ENCODE measurements at places on chromosomes 13 and 19.

- no peak for DNase-seq
These were observed 4.0 kb downstream of the MRPL54 start for GRCh38 chr19:3766520-3766919.

GRCh38 chr19:2332341-2333026 is 4.0 kb downstream of the SPPL2B start:
- no peak for DNase-seq

DNA sequence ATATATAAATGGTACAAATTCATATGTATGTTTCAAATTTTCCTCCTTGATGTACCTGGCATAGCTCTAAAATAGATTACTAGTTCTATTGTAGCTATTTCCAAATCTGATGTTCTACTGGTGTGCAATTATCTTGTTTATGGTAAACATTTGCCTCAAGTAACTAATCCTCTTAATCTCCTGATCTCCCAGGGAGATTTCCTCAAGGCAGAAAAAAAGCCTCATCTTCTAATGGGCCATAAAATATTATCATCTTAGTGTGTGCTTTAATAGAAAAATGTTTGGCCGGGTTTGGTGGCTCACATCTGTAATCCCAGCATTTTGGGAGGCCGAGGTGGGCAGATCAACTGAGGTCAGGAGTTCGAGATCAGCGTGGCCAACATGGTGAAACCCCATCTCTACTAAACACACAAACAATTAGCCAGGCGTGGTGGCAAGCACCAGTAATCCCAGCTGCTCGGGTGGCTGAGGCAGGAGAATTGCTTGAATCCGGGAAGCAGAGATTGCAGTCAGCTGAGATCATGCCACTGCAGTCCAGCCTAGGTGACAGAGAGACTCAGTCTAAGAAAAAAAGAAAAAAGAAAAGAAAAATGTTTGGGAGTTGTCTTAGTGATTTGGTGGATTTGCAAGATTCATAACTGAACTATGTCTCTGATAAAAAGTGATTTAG is 498.9 kb upstream of the SLITRK5 start:
- no peak for DNase-seq

- no peak for DNase-seq
These were observed 96.2 kb upstream of the RNF113B start for GRCh38 chr13:98273067-98273823.

DNA sequence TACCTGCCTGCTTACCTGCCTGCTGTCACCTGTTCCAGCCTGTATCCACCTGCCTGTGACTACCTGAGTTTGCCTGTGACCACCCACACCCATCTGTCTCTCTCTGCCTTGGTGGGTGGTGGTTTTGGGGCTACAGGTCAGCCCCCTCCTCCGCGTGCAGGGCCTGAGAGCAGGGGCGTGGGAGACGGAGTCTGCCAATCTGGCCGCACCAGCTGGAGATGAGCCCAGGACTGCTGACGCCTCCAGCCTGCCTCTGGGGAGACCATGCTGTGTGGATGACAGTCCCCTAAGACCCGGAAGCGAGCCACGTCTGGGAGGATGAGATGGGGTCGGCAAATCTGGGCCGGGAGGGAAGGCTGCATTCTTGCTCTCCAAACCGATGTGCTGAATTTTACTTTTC is 15.9 kb upstream of the KCTD15 start:
- DNase-seq, result no peak

DNA sequence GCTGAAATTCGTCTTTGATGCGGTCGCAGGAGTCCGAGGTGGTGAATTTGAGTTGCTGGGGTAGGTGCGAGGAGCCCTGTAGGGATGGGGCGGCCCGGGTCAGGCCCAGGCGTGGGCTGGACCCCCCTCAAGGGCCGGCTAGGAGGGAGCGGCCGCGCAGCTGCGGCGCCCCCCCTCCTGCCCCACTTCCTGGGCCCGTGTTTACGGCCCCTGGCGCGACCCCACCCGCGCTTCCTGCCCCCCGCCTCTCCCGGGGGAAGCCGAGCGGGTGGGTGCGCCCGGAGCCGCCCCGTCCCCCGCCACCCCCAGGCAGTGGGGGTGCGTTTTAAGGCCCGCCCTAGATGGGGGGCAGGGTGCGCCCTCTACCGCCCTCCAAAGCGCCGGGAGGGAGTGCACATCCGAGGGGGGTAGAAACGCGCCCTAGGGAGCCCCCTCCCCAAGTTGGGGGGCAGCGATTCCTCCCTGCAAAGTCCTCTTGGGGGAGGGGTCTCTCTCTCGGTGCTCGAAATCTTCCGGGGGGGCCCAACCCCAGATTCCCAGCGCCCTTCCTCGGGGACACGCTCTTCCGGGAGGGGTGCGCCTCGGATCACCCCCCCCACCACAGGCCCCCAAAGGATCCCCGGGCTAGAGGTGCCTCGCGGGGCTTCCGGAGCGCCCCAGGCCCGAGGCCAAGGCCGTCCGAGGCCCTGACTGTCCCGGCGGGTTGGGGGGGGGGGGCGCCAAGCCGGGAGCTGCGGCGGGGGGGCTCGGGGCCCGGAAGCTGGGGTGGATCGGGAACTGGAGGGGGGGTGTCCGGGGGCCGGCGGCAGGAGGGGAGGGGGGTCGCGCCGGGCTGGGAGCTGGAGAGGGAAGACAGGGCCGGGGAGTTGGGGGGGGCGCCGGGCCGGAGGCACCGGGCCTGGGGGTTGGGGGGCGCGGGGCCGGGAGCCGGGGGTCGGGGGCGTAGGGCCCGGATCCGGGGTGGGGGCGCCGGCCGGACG is 823 bp downstream of the TLE5 start:
- no peak for DNase-seq

DNA sequence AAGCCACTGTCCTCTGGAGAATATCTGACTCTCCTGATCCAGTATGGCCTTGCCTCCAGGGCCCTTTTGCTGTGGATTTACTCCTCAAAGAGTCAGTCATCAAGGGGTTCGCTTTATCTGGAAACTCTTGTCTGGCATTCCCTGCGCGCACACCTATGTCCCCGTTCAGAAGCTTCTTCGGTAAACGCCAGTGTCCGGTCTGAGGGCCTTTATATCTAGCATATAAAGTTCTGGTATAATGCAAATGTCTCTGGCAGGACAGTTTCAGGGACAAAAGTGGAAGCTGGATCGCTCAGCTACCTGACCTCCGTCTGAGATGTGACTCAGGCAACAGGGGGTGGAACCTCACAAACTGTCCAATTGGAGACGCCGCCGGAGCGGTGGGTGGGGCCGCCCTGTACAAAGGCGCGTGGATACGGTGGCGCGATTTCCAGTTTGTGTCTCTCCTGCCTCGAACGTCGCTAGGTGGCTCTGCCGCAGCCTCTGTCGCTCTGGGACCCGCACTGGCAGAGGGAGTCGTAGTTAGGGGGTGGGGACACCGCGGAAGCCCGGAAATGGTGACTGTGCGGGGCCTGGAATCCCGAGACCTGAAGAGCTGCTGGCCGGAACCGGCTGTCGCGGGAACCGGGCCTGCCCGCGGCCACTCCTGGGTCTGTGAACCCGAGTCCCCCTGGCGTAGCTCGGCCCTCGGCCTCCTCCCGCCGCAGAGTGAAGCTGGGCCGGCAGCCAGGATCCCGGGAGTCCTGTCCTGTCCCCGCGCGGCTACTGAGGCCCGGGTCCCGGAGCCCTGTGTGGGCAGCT is 10.6 kb upstream of the ZNF709 start:
- peak; percentile 62 for DNase-seq

DNA sequence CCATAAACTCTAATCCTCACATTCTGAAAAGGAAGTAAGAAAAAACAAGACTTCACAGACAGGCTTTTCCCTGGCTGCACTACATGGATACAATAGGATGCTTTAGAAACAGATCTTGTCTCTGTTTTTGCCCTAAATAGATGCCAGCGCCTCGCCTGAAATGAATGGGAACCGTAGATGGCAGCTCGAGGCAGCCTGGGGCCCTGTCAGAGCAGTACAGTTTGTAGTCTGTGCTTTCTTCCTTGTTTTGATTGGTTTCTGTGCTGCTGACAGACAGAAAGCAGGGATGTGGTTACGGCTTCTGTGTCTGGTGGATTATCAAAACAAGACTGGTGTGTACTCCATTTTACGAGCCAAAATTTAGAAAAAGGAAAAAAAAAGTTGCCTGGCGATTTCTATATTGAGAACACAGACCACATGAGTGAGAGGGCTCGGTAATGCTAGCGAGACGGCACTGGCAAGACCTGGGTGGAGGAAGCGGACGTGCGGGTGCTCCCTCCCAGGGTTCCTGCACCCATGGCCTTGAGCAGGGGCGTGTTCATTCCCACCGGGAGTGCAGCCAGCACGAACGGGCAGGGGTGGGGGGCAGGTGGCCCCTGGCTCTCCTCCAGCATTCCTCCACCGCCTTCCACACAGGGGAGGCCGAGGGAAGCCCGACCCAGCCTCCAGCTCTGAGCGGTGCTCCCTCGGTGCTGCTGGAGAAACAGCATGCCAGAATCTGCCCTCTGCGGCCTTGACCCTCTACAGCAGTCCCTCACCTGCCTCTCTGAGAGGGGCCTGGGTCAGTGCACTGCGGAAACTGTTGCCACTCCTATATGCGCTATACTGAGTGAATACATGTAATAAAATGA is 37.6 kb upstream of the C1QTNF9 start:
- DNase-seq, result peak; percentile 45

DNA sequence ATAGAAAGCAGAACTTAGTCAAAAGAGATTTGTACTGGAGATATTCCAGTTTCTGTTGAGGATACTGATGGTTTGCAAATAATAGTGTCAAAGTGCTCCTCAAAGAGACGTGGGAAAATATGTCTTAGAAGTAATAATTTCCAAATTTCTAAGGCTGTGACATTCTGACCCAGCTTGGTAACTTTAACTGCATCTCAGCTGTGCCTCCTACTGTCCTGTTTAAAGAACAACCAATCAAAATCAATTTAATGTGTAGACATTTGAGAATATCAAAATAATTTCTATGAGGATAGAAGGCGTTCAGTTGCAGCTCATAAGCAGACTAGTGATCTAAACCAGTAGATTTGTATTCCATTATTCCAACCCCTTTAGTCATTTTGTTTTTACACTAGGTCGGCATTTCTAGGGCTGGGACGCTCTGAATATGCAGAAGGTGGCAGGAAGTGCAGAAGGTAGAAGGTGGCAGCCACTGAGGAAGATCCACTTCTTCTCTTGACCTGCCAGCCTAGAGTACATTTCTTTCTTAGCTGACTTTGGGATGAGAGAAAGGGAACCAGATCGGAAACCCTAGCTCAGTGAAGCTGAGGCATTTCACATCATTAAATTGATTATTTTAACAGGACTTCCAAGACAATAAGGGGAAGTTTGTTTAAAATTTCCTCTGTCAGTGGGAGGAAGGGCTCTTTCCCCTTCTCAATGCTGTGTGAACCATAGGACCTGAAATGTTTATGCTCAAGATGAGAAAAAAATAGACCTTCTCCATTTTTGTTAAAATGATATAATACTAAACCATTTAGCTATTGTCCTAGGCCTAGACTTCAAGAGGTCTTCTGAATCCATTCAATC is 67.5 kb downstream of the COL4A1 start:
- DNase-seq, result no peak

- DNase-seq, result no peak
These were observed 38.8 kb downstream of the MYO9B start for GRCh38 chr19:17114414-17114831.

DNA sequence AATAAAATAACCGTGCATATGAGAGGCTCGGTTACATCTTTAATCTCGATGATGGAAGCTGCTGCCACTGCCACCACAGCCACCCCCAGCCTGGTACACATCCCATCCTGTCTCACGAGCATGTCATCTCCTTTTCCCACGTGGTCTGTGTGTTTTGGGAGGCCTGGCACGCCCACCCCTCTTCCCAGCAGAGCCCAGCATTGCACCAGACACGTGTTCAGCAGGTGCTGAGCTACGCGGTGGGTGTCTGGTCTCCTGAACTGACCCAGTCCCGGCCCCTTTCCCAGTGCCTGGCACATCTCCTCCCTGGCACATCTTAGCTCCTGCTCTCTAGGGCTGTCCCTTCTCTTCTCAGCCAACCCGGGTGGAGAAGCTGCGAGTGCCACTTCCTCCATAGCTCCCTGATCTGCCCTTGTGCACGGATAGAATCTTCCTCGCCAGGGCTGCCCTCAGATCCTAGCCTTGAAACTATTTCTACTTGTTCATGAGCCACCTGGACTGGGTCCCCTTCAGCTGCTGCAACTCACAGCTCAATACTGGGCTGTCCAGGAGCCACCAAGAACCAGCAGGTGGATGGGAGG is 36.8 kb upstream of the ZNF536 start:
- no peak for DNase-seq

- DNase-seq, result no peak
These were observed 6.2 kb downstream of the TUBB4A start for GRCh38 chr19:6495947-6496346.

DNA sequence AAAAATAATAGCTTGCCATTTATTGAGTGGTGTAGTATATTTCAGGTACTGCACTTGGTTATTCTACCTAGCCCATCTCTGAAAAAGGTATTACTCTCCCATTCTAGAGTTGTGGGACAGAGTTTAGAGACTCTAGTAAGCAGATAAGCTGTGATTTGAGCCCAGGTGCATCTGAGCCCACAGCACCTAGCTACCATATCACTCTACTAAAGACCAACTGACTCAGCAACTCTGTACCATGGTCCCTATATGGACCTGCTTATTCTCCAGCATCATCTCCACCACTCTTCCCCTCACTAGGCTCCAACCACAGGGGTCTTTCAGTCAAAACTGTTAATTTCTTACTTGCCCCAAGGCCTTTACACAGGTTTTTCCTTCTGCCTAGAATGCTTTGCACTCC is 64.4 kb downstream of the UBL3 start:
- no peak for DNase-seq

- DNase-seq, result no peak
These were observed 350.0 kb downstream of the DACH1 start for GRCh38 chr13:71517004-71517403.

GRCh38 chr19:48705431-48705830 is 9.7 kb downstream of the FUT2 start:
- DNase-seq, result no peak

DNA sequence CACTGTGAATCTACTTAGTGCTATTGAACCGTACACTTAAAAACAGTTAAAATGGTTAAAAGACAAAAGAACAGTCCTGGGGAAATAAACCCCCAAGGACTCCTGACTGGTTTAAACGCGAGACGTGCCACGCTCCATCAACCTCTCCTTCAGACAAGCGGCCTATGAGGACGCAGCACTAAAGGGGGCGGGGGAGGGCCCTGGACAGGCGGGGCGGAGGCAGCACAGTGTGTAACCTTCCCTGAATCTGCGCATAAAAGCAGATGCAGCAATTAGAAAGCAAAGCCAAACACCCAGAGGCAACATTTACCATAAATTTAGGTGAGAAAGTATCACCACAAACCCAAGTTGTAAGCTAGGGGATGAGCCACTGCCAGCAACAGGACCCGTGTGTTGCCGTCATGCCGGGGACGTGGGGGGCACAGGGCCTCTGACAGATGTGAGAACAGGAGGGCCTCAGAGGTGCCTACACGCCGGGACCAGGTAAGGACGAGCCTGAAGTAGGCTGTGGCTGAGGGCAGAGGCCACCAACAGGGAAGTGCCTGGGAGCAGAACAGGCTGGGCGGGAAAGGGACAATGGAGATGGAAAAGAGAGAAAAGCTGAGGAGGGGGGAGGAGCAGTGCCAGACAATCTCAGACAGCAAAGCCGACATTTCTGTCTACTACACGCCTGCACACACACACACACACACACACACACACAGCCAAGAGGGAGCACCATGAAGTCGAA is 15.3 kb upstream of the ADPRHL1 start:
- DNase-seq, result no peak

GRCh38 chr13:30268673-30269072 is 38.7 kb downstream of the KATNAL1 start:
- DNase-seq, result no peak

- no peak for DNase-seq
These were observed 13.3 kb upstream of the RETN start for GRCh38 chr19:7655581-7655980.

- no peak for DNase-seq
These were observed 67.6 kb downstream of the TNFRSF19 start for GRCh38 chr13:23637829-23638228.
